Chondrocyte (in vitro differentiated cells): ENCODE measurements at places on chromosomes 6 and 20.

DNA sequence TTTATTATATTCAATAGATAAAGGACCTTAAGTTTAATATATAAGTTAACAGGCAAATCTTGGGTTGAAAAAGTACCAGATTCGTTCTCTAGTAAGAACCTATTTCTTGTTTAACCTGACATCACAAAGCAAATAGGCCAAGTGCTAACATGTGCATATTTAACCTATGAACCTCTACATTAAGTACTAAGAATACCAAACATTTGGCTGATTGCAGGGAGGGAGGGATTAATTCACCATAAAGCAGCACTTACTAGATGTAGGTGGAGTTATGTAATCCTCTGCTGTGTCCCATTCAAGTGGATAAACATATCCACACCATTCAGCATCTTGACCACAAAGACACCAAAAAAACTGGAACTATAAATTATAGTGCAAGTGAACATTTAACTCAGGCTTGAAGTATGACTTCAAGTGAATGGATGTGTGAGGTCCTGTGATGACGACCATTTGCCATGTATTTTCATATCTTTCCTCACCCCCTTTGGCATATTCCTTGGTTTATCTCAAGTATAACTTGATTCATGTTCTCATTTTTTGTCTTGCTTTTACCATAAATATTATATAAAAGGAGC is 10.2 kb downstream of the STX11 start:
- DNase-seq, result no peak

GRCh38 chr6:156881687-156882629 is 104.8 kb downstream of the ARID1B start:
- no peak for DNase-seq

DNA sequence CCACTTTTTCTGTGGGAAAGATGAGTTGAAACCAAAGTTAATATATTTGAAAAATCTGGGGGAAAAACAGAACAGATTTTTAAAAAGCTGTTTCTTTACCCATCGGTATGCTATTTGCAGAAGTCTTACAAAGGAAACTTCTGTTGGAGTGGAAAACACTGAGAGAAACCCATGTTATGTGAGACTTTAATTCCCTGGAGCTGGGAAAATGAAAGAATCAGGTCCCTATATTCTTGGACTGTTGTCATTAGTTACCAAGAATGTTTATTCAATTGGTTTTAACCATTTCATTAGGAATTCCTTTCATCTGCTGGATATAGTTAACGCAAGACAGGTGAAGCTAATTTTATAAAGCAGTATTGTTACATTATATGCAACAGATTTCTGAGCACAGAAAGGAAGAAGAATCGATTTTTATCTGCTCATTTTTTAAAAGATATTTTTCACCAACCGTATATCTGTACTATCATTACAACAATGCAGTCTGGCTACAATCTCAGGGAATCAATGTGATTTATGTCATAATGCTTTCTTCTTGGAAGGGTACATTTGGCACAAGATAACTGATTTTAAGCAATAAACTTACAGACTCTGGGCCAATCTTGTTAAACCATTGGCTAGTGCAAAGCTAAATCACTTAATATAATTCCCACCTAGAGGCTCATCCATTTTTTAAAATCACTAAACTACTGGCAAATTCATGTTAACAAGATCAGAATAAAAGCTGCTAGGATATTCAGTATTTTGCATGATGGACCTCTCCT is 170.0 kb downstream of the MOXD1 start:
- no peak for DNase-seq

DNA sequence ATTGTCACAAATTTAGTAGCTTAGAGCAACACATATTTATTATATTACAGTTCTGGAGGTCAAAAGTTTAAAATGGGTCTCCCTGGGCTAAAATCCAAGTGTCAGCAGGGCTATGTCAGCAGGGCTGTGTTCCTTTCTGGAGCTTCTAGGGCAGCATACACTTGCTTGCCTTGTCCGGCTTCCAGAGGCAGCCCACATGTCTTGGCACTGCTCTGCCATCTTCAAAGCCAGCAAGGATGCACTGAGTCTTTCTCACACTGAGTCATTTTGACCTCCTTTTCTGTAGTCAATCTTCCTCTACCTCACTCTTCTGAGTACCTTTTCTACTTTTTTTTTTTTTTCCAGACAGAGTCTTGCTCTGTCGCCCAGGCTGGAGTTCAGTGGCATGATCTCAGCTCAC is 39.0 kb downstream of the ADGRF4 start:
- DNase-seq, result no peak

DNA sequence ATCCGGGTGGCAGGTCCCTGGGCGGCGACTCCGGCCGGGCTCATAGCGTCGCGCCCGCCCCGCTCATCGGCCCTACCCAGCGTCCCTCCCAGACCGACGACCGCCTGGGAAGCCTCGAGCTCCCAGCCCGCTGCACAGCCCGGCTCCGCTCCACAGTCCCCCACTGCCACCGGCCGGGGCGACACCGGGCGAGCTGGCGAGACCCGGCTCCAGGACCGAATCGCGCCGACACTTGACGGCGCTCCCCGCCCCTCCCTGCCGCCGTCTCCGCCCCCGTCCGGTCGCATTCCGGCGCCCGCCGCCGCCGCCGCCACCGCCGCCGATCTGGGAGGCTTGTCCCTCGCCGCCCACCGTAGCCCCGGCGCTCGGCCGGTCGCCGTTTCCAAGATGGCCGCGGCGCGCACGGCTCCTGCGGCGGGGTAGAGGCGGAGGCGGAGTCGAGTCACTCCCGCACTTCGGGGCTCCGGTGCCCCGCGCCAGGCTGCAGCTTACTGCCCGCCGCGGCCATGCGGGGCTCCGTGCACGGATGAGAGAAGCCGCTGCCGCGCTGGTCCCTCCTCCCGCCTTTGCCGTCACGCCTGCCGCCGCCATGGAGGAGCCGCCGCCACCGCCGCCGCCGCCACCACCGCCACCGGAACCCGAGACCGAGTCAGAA is at the start of gene MAP3K4:
MAP3K4 (plus strand) TSS at position 364 of the 655 bp plus-strand sequence; CDS start at position 527, 163 bp downstream.
- peak; percentile 92 for DNase-seq

- DNase-seq, result no peak
Observed at GRCh38 chr20:59632541-59633113, 28.3 kb downstream of the PHACTR3 start.

GRCh38 chr20:3674995-3675900 is 6.6 kb downstream of the ADAM33 start:
- no peak for DNase-seq

DNA sequence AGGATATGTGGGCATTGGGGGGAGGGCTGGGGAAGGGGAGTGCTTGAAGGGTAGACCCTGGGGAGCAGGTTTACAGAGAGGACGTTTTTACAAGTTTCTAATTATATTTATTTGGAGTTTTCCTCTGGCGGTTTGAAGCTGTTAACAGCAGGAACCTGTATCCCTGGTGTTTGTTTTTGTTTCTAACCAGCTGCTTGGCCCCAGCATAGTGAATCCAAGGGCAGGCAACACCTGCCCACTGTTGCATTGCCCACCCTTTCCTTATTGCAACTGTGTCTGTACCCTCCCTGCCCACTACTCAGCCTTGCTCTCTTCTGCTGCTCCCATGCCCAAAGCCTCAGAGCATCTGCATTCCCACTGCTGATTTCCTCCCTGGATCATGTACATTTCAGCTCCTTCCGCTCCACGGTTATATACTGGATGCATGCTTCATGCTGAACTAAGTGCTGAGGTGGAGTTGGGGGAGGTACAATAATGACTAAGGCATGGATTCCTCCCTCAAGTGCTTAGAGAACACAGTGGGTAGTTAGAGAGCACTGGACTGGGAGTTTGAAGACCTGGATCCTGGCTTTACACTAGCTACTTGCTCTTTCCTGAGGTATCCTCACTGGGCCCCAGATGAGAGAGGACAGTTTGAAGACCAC is 6.0 kb downstream of the SCUBE3 start:
- DNase-seq, result no peak
